ENCODE measurements at places on chromosomes 11 and 22. TPM values are rescaled to one million over a fixed set of nuclear protein-coding genes. Genes with fewer than 3 reads are reported as not detected.

DNA sequence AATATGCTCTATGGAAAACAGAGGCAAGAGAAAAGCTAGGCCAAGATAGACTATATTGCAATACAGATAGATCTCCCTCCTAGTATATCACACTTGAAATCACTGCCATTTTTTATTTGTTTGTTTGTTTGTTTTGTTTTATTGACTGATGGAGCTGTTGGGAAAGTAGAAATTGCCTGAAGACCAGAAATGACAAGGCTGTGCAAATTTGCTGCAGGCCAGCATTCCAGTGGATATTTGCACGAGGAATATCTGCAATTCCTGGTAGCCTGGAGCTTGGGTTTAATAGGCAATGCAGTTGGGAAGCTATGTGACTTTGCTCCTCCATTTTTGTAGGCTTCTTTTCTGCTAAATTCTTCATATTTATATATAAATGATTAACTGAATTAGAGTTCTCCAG is 991.7 kb downstream of the LRRC4C start:
- H3K4me1 ChIP-seq = no peaks in the 10 kb centered on the region
- DNase-seq = no peak
- no peak overlapping the region for H3K27ac ChIP-seq
- no peaks in the 10 kb centered on the region for H3K36me3 ChIP-seq
- no peaks in the 10 kb centered on the region for H3K27me3 ChIP-seq

DNA sequence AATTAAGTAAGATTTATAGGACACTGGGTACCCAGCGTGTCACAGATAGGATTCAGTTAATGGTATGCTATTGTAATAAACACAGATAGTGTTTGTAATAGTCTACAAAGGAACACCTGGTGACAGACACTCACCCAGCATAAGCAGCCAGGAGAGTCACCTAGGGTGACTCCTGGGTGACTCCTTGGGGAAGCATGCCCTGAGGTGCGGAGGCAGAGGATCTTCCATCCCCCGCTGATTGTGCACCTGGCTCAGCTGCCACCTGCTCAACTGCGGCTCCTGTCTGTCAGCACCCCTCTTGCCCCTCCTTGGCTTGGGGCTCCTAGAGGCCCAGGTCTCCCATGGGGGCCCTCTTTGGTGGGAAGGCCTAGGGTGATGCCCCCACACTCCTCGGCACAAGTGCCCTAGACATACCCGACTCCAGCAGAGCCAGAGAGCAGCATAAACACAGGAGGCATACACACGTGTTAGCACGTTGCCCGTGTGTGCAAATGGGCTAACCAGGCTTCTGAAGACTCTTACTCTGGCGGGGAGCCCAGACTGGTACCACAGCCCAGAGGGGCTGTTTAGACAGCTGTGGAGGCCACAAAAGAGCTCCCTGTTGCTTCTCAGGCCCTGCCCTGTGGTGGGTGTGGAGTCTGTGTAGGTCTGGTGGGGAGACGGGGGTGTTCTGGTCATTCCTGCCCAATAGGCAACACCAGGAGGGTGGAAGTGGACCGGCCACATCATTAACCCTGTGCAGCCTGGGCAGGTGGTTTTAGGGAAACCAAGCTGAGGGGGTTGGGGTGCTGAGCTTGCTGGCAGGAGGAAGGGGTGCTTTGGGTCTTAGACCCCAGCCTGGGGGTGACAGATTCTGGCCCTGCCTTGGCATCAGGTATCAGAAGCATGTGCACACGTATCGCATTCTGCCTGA is 3.0 kb downstream of the INPPL1 start:
- H3K27ac ChIP-seq = no peak overlapping the region
- H3K4me1 ChIP-seq = peaks cover 22% of the 10 kb centered on the region
- H3K27me3 ChIP-seq = no peaks in the 10 kb centered on the region
- no peak overlapping the region for H3K4me3 ChIP-seq
- DNase-seq = no peak
- H3K36me3 ChIP-seq = peaks cover 1% of the 10 kb centered on the region

DNA sequence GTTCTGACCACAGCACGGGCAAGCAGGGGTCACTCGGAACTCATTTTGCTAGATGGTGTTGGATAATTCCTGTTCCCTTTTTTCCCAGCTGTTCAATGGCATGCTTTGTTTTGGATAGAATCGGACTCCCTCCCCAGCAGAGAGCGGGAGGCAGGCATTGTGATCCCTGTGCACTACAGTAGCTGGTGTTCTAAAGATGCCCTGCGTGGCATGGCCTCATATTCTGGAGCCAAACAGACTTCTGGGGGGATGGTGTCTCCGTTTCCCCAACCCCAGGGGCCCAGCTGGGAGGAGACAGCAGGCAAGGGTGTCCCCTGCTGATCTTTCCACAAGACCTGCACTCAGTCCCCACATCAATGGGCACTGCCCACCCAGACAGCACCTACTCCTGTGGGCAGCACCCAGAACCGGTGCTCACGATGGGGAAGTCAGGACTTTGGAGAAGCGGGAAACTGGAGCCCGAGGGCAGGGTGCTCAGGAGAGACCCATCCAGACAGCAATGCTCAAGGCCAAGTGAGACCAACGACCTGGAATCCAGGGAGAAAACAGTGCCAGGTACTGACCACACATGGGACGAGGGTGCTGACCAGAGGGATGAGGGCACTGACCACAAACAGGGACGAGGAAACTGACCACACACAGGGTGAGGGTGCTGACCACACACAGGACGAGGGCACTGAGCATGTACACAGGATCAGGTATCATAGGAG is 934.9 kb downstream of the BRD1 start:
- peaks cover 37% of the 10 kb centered on the region for H3K27me3 ChIP-seq
- H3K4me1 ChIP-seq = no peaks in the 10 kb centered on the region
- no peak overlapping the region for H3K4me3 ChIP-seq
- no peak for DNase-seq

- no peaks in the 10 kb centered on the region for H3K36me3 ChIP-seq
- H3K27ac ChIP-seq = no peak overlapping the region
- H3K27me3 ChIP-seq = peaks cover 7% of the 10 kb centered on the region
- H3K4me1 ChIP-seq = peaks cover 4% of the 10 kb centered on the region
- no peak for DNase-seq
Observed at GRCh38 chr11:73186294-73186850, 31.7 kb upstream of the P2RY2 start.

- DNase-seq = no peak
- peaks cover 5% of the 10 kb centered on the region for H3K36me3 ChIP-seq
- H3K27me3 ChIP-seq = no peaks in the 10 kb centered on the region
- H3K4me3 ChIP-seq = peak overlapping the region; percentile 79
Observed at GRCh38 chr22:30308518-30309230, 18.1 kb downstream of the TBC1D10A start.

DNA sequence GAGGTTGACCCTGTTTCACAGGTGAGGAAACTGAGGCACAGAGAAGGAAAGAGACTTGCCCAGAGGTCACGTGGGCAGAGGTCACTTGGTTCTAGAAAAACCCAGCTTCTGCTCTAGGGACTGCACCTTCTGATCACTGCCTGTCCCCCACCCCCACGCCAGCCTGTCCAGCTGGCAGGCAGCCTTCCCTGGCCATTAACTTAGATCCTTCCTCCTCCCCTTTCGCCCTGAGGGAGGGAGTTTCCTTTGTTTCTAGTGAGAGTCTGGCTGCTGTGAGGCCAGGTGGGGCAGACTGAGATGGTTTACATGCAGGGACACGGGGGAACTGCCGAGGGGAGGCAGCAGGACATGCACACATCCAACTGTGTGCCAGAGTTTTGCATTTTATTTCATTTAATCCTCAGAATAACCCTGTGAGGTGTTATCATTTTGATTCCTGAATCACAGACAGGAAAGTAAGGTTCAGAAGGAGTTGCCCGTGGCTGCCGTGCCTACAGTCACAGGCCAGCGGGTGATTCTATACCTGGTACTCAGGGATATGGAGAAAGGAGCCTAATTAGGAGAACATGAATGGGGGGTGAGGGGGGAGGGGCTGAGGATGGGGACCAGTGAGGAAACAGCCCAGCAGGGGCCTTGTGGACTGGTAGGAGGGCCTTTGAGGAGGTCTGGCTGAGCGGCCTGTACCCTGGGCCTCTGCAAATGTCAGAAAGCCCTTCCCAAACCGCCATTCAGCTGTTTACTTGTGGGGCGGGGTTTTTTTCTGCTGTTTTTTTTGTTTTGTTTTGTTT is 3.4 kb downstream of the FAM83F start:
- no peak overlapping the region for H3K4me3 ChIP-seq
- H3K27me3 ChIP-seq = no peaks in the 10 kb centered on the region
- no peak overlapping the region for H3K27ac ChIP-seq
- peaks cover 9% of the 10 kb centered on the region for H3K4me1 ChIP-seq
- no peak for DNase-seq

- no peak within 1 kb of the TSS for H3K4me3 ChIP-seq
- H3K27me3 ChIP-seq = no peaks in the 10 kb centered on the region
- no peaks in the 10 kb centered on the region for H3K36me3 ChIP-seq
- no peak for DNase-seq
- no peak within 1 kb of the TSS for H3K27ac ChIP-seq
Observed at GRCh38 chr22:35617137-35617755, at the start of gene MB. Gene MB (minus strand): TSS chr22:35617329. CDS start chr22:35617257, 72 bp downstream.

GRCh38 chr11:69435161-69435986 is 46.1 kb upstream of the LINC01488 start:
- H3K4me3 ChIP-seq = no peak overlapping the region
- H3K27ac ChIP-seq = no peak overlapping the region
- H3K4me1 ChIP-seq = no peaks in the 10 kb centered on the region
- H3K27me3 ChIP-seq = peaks cover 12% of the 10 kb centered on the region

GRCh38 chr22:19800306-19800705 is 39.7 kb downstream of the TBX1 start:
- DNase-seq = no peak
- H3K4me3 ChIP-seq = no peak overlapping the region
- H3K4me1 ChIP-seq = peaks cover 8% of the 10 kb centered on the region
- H3K27me3 ChIP-seq = no peaks in the 10 kb centered on the region
- no peak overlapping the region for H3K27ac ChIP-seq

DNA sequence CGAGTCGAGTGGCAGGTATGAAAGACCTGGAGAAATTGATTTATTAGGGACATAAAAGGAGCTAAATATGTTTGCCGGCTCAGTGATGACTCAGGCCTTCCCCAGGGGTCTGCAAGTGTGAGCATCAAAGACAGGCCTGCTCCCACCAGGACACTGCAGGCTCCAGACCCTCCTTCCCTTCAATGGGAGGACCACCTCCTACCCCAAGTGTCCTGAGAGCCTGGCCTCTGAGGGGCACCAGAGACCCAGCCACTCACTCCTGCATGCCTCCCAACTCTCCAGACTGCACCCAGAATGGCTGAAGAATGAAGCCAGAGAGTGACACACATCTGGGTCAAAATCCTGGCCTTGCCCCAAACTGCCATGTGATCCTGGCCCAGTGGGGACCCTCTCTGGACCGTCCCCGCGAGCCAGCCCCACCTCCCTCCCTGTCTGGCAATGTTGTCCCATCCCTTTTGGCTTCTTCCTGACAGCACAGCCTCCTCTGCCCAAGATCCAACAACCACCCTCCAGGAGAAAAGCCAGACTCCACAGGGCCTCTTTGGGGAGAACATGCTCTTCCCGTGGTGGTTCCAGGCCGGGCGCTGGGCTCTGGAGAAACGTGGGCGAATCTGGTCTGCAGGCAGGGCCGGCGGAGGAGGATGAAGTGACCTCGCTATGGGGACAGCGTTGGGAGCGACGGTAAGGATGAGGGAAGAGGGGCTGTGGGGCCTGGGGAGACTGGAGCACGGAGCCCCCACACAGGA is 36.2 kb downstream of the CYTH4 start:
- no peak for DNase-seq
- no peaks in the 10 kb centered on the region for H3K36me3 ChIP-seq
- peaks cover under 1% of the 10 kb centered on the region for H3K27me3 ChIP-seq
- no peak overlapping the region for H3K4me3 ChIP-seq
- peaks cover 14% of the 10 kb centered on the region for H3K4me1 ChIP-seq
- H3K27ac ChIP-seq = no peak overlapping the region

DNA sequence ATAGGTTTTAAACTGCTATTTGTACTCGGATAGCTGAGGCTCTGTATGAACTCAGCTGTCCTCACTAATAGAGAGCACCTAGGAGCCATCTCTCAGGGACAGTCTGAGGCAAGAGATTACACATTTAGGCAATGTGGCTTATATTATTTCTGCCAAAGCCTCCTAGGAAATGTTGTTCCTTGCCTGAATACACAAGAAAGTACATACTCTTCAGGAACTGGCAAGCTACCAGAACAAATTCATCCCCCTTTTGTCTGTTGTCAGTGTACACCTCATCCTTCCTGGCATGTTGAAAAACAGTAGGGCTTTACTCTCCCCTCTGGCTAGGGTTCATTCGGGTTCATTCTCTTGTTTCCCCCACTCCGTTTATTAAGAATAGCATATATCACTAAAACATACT is 615.9 kb upstream of the FAT3 start:
- H3K27me3 ChIP-seq = no peaks in the 10 kb centered on the region

GRCh38 chr11:22157531-22157930 is 35.4 kb upstream of the ANO5 start:
- H3K4me1 ChIP-seq = no peaks in the 10 kb centered on the region
- no peaks in the 10 kb centered on the region for H3K27me3 ChIP-seq
- no peak overlapping the region for H3K27ac ChIP-seq
- no peaks in the 10 kb centered on the region for H3K36me3 ChIP-seq

DNA sequence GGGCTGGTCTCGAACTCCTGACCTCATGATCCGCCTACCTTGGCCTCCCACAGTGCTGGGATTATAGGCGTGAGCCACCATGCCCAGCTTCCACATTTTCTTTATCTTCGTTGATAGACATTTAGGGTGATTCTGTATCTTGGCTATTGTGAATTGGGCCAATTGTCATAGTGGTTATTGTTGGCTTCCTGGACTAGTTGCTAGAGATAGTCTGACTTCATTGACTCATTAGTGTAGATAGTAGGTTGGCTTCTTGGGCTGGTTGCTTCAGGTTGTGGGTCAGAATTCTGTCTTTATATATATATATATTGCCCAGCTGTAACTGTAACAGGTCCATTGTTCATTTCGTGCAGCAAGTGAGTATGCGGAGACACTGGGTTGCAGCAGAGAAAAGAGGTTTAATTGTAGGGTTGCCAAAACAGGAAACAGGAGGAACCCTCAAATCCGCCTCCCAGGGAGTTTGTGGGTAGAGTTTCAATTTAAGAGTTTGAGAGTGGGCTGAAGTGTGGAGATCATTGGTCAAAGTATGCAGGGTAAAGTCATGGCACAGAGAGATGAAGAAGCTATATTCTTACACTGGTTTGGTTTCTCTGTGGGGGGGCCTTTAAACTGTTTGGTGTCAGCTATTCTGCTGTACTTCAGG is 22.0 kb downstream of the ATG13 start:
- no peak for DNase-seq
- peak overlapping the region; percentile 0 for H3K27ac ChIP-seq
- H3K4me1 ChIP-seq = peaks cover 32% of the 10 kb centered on the region

- H3K4me3 ChIP-seq = no peak overlapping the region
- no peaks in the 10 kb centered on the region for H3K4me1 ChIP-seq
- no peak overlapping the region for H3K27ac ChIP-seq
- DNase-seq = no peak
Observed at GRCh38 chr11:115409691-115410220, 94.5 kb downstream of the CADM1 start.

The MS4A15 gene
- not detected for total RNA-seq

The IRAG1 gene
- total RNA-seq = not detected

The SLC25A45 gene
- total RNA-seq = 23.4 TPM

The DEUP1 gene
- not detected for total RNA-seq

The AMBRA1 gene
- 36.8 TPM for total RNA-seq

The WT1 gene
- not detected for total RNA-seq

The TRIM49 gene
- not detected for total RNA-seq

The TMEM45B gene
- 6.1 TPM for total RNA-seq

The OPCML gene
- total RNA-seq = not detected

The TNNT3 gene
- 29.7 TPM for total RNA-seq

The PARVA gene
- 0.19 TPM for total RNA-seq

The OR5AN1 gene
- not detected for total RNA-seq

The DEFB131B gene
- total RNA-seq = not detected
